Head of caudate nucleus (tissue), 42 donors: ENCODE measurements at places on chromosomes 6 and 20.

GRCh38 chr6:35046103-35046502, 95.0 kb downstream of the TCP11 start:
- DNase-seq = no peak

- DNase-seq = no peak
Measured at GRCh38 chr20:5136096-5136495, 9.3 kb downstream of the CDS2 start.

GRCh38 chr6:122548281-122548680, 61.9 kb upstream of the PKIB start:
- no peak for DNase-seq

- DNase-seq = no peak
Measured at GRCh38 chr6:161424421-161424820, 150.6 kb upstream of the AGPAT4 start.

- no peak for DNase-seq
Measured at GRCh38 chr6:170036916-170037315, 254.0 kb downstream of the DLL1 start.

DNA sequence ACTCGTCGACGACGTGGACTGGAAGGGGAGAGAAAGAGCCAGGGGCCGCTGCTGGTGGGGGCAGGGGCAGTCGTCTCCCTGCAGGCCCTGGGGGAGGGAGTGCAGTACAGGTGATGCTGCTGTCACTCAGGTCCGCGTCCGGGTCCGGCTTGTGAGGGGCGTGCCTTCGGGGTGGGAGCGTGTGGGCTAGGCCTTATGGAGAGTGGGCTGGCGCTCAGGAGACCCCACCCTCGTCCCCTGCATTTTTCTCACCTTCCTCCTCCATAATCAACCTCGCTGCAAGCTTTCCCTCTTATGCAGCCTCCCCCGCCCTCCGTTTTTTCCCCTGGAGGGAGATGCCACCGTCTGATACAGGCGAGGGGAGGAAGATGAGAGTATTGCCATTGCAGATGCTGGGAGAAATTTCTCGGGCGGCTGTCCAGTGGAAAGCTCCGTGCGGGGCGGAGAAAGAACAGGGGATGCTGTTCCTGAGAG, 632 bp downstream of the PCMT1 start:
- DNase-seq = peak; percentile 50

GRCh38 chr6:44495036-44495901, 107.8 kb downstream of the CDC5L start:
- DNase-seq = no peak

- DNase-seq = no peak
Measured at GRCh38 chr20:48638546-48638945, 189.3 kb downstream of the PREX1 start.

DNA sequence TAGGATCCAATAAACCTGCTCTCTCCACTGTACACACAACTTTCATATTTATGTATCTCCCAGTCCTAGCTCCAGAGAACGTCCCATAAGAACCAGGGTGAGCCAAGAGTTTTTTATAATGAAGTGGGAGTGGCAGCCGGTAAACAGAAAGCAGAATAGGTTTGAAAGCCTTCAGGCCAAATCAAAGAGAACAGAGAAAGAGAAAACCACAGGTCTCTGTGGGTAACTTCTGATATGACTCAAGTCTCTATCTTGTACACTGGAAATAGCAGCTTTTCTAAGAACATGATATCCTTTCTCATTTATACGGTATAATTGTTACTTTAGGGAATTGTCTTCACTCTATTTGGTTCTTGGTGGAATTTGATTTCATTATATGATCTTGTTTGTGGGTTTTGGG, 273.6 kb downstream of the PACRG start:
- no peak for DNase-seq

DNA sequence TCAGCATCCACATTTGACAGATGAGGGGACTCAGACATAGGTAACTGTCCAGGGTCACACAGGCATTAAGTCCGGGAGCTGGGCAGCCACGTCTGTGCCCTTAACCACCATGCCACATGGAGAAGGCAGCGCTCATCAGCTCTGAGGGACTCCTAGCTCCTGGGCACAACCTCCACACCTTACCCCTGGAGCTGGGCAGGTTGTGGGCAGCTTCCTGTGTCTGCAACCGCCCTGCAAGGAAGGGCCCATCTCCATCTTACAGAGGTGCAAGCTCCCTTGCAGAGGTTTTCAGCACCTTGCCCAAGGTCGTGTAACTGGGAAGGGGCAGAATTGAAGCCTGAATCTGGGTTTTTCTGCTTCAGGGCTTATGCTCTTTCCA, 7.9 kb downstream of the CCDC167 start:
- no peak for DNase-seq

GRCh38 chr6:124026694-124027093, 223.0 kb downstream of the NKAIN2 start:
- no peak for DNase-seq

DNA sequence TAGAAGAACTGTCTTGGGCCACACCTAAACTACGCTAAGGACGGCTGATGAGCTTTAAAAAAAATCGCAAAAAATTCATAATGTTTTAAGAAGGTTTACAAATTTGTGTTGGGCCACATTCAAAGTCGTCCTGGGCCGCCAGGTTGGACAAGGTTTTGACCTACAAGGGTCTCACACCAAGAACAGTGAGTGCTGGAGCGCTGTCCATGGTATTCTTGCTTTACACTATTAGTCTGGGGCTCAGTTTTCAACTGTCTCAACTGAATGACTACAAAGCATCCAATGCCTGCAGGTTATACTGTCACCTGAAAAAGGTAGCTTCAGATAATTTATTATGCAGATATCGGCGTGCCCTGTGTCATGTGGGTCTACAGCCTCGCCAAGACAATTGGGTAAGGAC, 3.7 kb upstream of the FAXC start:
- DNase-seq = no peak

- DNase-seq = no peak
Measured at GRCh38 chr6:148495029-148495428, 152.4 kb downstream of the SASH1 start.

DNA sequence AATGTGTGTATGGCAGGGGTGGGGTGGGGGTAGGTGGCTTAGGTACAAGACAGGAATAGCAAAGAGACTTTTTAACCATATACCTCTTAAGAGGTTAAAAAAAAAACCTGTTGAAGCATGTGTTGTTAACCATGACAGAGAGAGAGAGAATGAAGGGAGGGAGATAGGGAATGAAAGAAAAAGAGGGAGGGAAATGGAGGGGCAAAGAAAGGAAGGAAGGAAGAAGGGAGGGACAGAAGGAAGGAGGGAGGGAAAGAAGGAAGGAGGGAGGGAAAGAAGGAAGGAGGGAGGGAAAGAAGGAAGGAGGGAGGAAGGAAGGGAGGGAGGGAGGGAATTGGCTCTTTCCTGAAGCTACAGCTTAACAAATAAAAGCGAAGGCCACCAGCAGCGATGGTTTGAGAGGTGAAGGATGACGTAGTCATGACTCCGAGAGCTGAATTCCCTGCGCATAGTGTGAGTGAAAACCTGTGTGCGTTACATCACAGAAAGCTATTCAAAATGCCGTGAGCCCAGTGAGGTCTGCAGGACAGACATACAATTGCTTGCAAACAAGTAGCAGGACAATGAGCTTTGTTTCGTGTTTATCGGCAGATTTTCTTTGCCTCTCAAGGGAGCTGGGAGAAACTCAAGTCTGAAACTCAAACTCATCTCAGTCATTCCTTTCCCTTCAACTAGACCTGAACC, 88.6 kb upstream of the NEDD9 start:
- DNase-seq = no peak
